NCI-H187 (cell line): ENCODE measurements at places on chromosomes 7 and 10.

- DNase-seq: no peak
Observed at GRCh38 chr7:92615861-92616260, 25.7 kb upstream of the FAM133B start.

DNA sequence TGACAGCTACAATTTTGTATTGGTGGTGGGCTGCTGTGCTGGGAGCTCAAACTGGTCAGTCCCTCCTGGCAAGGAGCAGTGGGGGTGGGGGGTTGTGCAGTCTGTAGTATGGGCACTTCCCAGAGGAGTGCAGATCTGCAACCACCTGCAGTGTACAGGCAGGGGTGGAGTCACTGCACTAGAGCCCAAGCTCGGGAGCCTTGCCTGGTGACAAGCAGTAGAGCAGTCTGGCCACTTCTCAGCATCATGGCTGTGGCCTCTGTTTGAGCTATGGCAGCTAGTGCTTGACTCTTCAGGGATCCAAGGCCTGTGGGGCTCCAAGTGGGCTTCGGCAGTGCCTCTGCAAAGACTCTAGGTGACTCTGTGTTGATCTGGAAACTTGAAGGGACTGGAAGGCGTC, 585.1 kb upstream of the GRM3 start:
- DNase-seq: no peak

- DNase-seq: no peak
Observed at GRCh38 chr7:112938863-112939573, 147.6 kb downstream of the GPR85 start.

DNA sequence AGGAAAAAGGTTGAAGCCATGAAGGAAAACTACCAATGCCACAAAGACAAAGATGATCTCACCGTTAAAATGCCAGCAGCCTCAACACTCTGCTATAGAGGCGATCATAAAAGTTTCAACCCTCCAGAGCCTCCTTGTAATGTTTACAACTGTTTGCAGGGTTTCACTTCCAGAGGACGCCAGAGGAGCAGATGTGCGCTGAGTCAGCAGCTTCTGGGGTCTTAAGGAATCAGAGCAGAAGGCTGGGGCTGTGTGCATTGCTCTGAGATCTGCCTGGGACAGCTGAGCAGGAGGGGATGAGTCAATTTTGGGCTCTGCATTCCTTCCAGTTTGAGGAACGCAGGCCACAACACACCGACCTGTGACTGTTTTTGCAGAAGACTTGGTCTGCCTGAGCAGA, 98.3 kb downstream of the TMEM130 start:
- DNase-seq: no peak

DNA sequence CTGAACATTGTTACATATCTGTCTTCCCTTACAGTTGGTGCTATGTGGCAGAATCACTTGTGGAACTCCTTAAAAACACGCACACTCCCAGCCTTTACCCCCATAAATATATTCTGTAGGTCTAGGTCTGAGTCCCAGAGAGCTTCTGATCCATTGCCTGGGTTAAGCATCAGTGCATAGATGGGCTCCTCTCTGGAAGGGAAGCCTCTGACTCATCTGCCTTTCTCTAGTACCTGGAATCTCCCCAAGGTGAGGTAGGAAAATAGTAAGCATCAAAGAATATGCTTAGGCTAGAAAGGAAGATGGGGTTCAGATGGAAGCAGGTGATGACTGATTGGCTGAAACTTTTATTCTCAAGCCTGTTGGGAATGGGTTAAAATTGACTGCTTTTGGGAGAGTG, 26.1 kb downstream of the PROSER2 start:
- DNase-seq: no peak

DNA sequence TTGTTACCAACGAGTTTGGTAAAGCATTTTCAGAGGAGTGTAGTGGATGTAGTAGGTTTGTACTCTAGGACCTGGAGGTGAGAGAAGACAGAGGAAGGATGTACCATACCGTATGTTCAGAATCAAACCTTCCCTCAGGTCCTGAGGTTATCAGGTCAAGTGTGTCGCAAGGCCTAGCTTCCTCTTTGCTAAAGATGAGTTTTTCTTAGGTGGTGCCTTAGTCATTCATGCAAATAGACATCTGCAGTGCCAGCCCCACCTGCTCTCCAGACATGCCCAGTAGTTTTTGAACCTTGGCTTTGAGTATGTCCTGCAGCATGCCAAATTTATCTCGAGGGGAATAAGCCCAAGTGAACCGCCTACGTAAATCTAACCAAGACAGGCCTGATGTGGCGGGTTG, 71.3 kb downstream of the HDAC9 start:
- no peak for DNase-seq

GRCh38 chr7:37377231-37377630, 71.4 kb downstream of the ELMO1 start:
- no peak for DNase-seq

- no peak for DNase-seq
Observed at GRCh38 chr10:127910464-127910770, 3.5 kb downstream of the PTPRE start.

DNA sequence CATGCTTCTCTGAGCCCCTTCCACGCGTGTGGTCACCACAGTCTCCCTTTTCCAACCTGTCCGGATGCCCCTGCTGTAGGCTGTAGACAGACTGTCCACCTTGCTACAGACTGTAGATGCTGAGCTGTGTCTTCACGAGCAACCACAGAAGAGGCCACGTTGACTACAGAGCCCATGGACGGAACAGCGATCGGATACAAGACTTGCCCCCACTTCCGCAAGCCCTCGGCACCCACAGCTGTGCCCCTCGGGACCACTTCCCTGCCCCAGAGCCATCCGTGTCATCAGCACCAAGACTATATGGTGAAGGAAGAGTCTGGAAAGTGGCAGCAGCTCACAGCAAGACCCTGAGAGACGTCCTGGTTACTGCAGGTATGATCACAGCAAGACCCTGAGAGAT, 491.4 kb downstream of the DNAJB6 start:
- no peak for DNase-seq

DNA sequence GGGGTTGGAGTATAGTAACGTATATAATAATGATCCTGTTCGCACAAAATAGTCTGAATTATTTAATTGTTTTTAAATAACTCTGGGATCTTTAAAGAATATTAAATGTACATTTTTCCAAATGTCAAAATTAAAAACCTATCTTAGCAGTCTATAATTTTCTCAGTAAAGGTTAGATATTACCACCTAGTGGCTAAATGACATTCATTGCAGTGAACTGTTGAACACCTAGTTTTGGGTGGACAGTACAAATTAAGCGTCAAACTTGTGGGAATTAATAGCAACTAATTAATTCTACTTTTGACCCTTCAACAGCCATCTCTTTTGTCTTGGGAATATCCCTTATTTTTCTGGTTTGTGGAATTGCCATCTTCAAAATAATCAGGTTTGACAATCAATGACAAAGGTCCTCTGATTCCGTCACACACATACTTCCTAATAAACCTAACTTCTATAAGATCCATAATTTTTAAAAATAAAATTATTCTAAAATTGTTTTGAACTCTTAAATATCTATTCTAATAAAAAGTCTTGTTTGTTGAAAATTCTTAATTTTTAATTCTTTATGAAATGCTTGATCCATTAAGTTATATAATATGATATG, 165.7 kb downstream of the SEMA3D start:
- DNase-seq: no peak

DNA sequence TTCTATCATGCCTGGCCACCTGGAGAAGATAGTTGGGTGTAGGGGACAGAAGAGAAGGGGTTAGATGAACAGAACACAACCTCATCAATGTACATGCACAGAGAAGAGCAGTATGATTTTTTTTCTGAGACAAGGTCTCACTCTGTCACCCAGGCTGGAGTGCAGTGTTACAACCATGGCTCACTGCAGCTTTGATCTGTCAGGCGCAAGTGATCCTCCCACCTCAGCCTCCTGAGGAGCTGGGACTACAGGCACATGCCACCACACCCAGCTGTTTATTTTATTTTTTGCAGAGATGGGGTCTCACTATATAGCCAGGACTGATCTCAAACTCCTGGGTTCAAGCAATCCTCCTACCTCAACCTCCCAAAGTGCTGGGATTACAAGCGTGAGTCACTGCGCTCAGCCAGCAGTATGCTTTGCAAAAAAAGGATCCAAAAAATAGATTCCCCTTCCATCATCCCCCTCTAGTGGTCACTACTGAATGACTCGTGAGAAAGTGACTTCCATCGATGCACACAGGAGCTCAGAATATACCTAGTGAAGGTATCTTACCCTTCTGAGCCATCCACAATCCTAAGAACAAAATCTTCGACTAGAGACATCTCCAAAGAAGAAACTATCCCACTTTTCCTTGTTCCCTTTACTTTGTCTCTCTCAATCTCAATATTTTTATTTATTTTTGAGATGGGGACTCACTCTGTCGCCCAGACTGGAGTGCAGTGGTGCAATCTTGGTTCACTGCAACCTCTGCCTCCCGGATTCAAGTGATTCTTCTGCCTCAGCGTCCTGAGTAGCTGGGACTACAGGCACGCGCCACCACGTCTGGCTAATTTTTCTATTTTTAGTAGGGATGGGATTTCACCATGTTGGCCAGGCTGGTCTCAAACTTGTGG, 21.0 kb downstream of the ZCWPW1 start:
- DNase-seq: peak; percentile 26

DNA sequence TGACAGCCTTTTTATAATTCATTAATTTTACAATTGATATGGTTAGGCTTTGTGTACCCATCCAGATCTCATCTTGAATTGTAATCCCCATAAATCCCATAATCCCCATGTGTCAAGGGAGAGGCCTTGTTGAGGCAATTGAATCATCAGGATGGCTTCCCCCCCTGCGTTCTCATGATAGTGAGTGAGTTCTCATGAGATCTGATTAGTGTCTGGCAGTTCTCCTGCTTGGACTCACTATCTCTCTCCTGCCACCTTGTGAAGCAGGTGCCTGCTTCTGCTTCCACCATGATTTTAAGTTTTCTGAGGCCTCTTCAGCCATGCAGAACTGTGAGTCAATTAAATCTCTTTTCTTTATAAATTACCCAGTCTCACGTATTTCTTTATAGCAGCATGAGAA, 165.7 kb upstream of the GNAI1 start:
- DNase-seq: no peak

DNA sequence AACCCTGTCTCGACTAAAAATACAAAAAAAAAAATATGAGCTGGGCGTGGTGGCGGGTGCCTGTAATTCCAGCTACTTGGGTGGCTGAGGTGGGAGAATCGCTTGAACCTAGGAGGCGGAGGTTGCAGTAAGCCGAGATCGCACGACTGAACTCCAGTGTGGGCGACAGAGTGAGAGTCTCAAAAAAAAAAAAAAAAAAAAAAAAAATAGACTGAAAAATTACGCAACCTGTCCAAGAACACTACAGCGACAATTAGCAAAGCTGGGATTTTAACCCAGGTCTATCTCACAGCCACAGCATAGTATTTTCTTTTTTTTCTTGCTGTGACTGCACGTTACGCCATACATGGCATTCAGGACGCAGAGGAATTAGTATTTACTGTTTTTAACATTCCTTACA, 1.1 kb upstream of the RABGEF1 start:
- no peak for DNase-seq

DNA sequence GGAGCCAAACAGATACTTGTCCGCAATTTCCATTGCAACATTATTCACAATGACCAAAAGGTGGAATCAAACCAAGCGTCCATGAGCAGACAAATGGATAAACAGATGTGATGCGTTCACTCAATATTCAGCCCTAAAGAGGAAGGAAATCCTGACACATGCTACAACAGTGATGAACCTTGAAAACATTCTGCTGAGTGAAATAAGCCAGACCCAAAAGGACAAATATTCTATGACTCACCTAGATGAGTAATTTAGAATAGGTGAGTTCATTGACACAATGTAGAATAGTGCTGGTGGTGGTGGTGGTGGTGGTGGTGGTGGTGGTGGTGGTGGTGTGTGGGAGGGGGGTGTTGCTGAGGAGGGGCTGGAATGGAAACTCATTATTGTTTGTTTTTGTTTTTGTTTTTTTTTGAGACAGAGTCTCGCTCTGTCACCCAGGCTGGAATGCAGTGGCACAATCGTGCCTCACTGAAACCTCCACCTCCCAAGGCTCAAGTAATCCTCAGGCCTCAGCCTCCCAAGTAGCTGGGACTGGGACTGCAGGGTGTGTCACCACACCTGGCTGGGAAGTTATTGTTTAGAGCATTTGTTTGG, 28.6 kb downstream of the SMKR1 start:
- no peak for DNase-seq

DNA sequence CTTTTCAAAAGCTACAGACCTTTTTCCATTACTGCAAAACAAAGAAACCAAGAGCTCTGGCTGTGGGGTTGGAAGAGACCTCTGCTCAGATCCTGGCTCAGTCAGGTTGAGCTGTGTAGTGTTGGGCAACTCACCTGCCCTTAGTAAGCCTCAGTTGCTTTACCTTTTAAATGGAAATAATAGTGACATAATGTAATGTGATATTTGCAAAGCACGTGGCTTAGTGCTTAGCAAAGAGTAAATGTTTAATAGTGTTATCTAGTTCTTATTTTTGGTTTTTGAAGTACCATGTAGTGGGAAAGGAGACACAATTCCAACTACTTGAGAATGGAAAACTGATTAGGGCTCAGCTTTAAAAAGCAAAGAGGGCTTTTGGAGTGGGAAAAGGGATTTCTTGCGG, 100.2 kb downstream of the SVIL start:
- DNase-seq: no peak

DNA sequence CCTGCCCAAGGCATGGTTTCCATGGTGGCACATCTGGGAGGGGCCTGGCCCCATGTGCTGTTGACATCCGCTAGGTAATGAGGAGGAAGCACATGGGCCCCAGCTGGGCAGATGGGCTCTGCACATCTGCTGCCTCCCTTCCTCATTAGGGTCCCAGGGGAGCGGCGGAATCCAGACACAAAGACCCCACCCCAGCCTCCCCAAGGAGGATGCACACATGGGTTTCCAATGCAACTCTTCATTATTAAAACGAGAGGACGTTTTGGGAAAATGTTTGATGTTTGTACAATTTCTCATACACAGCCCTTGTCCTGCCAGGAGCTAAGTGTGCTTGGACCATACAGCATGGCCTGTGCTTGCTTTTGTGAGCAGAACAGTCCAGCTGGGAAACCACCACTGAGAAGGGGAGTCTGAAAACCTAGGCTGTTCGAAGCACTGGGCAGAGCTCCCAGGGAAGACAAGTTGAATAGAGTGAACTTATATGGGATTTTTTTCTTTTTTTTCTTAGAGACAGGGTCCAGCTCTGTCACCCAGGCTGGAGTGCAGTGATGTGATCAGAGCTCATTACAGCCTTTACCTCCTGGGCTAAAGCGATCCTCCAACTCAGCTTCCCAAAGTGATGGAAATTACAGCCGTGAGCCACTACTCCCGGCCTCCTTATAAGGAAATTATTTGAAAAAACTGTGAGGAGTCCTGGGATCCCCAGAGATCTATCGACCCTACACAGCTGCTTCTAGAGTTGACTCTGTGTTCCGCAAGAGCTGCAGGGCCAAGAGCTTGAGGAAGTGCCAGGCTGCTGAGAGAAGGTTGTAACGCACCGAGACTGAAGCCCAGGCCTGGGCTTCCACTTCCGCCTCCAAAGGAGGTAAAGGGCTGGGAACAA, 23.4 kb downstream of the FAM107B start:
- no peak for DNase-seq

GRCh38 chr7:100642534-100642907, 1.2 kb upstream of the TFR2 start:
- DNase-seq: no peak
